Activated CD8-positive, alpha-beta T cell treated with anti-CD3 and anti-CD28 coated beads for 36 hours (primary cell): ENCODE measurements at places on chromosomes 4 and X.

DNA sequence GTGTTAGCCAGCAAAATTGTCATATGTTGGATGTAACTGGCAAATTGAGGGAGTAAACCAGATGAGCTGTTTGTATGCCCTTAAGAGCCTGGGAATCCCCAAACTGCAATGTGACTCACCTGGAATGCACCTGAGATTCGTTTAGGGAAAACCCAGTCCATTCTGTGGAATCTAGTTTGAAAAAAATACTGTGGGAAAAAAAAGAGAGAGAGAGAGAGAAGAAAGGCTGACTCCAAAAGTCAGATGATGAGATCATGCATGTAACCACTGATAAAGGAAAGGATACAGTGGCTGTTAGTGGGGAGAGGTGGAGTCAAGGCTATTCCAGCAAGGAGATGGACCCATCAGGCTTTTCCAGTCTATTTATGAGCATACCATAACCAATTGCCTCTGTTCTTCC, 48.5 kb downstream of the SLC9A7 start:
- DNase-seq, result no peak

GRCh38 chr4:71095545-71095944, 102.1 kb downstream of the DCK start:
- DNase-seq, result no peak

DNA sequence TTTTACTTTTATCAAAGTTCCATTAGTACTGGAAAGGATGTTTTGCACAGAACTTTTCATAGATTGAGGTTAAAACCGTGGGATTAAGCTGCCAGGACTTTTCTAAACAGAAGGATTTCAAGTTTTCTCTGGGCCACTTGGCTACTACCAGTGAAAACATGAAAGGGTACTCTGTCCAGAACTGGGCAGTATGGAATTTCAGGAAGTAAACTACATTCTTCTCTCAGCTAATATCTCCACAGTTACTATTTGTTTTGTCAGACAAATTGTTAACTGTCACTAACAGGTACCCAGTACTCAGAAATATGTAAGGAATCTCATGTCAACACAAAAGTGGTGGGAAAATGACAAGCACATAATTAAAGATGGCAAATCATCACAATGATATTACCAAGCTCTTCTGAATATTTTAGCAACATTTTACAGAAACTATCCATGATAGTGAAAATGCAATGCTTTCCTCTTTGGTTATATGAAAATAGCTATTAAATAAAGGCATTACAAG, 454.4 kb downstream of the C4orf33 start:
- no peak for DNase-seq

DNA sequence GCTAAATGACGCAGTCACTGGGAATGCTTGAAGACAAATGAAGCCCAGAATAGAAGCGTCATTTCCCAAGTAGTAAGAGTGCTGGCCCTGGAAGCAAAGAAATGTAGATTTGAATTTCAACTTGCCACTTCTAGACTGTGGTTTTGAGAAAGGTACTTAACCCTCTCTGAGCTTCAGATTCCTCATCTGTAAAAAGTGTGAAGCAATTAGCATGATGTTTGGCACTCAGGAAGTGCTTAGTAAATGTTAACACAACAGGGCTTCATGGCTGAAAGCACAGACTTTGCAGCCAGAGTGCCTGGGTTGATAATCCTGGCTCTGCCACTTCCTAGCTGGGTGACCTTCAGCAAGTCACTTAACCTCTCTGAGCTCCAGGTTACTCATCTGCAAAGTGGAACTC, 147.4 kb upstream of the RPS6KA3 start:
- DNase-seq, result no peak

GRCh38 chr4:149884046-149884445, 68.4 kb upstream of the IQCM start:
- DNase-seq, result no peak

DNA sequence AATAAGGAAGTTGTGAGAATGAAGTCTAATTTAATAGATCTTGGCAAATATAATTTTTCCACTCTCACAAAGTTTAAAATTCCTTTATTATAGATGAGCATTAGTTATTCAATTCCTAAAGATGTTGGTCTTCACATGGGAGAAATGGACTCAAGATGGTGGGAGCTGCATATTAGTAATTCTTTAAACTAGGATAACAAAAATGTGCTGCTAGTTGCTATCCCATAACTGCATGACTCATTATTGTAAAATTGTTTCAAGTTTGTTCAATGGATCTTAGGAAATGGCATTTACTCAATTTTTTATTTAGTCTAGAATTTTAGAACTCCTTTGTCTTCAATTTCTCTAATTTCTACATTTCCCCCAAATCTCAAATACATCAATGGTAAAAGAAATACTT, 155.8 kb downstream of the ATP10D start:
- no peak for DNase-seq

- DNase-seq, result peak; percentile 58
Observed at GRCh38 chr4:26885912-26886274, 25.3 kb downstream of the STIM2 start.

DNA sequence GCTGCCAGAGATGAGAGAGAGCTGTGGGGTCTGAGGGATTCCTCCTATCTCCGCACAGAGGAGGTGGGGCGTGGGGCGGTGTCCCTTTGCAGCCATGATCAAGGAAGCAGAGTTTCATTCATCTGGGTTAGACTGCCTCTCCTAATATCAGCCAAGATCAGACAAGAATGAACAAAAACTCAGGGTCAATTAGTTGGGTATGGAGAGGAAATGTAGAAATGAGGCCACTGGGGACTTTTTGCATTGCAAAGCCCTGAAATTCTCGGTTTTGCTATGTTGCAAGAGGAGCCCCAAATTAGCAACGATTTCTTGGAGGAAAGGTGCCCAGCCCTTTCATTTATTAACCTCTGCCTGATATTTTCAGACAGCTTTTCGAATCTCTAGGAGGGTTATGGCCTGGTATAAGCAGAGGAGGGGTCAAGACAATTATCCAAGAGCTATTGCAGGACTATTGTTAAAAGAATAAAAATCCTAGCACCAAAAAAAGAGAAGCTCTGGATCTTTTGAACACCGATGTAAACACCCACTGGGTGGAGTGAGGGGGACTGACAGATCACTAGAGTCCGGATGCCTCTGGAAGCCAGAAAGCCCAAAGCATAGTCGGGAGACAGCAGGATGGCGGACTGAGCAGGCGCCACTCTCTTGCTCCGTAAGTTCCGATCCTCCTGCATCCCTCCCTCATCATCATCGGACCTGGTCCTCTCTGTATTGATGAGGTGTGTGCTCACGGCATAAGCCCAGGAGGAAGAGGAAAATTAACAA, 34.4 kb upstream of the ACSL1 start:
- no peak for DNase-seq

- no peak for DNase-seq
Observed at GRCh38 chrX:153802513-153803045, 8.1 kb downstream of the SSR4 start.

DNA sequence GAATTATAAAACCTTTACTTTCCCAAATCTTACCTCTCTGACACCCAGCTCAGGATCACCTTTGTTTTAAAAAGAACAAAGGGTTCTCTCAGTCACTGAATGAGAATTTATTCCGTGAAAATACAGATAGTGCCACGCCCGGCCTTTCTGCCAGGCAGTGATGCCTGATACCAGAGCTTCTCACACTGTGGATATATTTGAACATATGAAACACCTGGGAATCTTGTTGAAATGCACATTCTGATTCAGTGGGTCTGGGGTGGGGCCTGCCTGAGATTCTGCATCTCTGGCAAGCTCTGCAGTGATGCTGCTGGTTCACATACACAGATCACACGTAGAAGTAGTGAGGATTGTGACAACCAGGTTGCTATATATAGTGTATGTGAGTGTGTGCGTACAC, 46.0 kb downstream of the ELOVL6 start:
- DNase-seq, result no peak

DNA sequence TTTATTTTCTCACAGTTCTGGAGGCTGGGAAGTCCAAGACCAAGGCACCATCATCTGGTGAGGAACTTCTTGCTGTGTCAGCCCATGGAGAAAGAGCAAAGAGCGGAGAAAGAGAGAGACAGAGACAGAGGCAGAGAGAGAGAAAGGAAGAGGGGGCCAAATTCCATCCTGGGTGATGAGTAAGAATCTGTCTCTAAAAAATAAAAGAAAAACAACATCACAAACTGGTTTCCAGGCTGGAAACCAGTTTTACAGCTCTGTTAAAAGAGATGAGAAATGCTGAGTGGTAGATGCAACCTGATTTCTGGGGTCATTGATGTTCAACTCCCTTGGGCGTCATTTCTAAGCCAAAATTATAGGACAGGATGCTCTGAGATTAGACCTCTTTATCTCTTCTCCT, 72.9 kb downstream of the SHOX start:
- no peak for DNase-seq

DNA sequence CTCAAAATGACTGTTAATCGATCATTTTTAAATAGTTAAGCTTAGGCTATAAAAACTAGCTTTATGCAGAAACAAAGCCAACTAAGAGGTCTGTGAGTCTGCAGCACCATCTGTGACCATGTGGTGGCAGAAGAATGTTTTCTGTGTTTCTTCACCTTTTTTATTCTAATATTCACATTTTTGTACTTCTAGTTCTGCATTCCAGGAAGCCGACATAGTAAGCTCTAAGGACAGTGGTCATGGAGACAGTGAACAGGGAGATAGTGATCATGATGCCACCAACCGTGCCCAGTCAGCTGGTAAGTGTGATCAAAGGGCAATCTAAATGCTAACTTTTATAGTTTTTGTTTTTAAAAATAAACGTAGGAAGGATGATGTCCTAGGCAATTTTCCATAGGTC, 5.6 kb downstream of the PCDH10 start:
- peak; percentile 4 for DNase-seq

GRCh38 chr4:173091362-173091761, 77.2 kb upstream of the GALNT7 start:
- no peak for DNase-seq

DNA sequence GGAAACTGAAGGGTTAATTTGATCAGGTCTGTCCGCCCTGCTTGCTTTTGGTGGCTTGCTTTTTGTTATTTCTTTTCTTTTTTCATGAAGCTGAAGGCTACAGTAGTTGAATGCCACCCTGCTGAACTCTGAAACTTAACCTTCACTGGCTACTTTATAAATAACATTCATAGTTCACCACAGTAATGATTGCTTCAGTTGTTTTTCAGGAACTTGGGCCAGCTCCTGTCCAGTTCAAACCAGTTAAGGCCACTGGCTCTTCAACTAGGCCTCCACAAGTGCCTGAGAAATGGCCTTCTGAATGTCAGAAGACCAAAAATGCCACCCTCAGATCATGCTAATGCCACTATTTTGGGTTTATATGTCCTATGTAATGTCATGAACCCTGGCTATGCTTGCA, 7.7 kb upstream of the ASB9 start:
- no peak for DNase-seq

DNA sequence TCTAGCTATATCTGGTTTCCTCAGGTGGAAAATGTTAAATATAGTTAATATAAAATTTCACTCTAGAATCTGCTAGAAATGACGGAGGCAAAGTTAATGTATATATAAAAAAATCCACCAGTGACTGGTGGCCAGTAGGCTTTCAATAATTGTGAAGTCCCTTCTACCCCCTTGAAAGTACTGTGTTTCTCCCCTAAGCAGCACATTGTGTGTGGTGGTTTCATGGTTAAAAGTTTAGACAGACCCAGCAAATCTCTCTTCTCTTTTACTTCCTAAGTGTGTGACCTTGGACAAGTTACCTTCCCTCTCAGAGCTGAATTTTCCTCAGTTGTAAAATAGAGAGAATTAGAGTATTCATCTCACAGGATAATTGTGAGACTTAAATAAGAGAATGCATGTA, 600 bp upstream of the HEPH start:
- DNase-seq, result no peak

- DNase-seq, result peak; percentile 5
Observed at GRCh38 chr4:107183155-107183774, 147.2 kb upstream of the DKK2 start.

DNA sequence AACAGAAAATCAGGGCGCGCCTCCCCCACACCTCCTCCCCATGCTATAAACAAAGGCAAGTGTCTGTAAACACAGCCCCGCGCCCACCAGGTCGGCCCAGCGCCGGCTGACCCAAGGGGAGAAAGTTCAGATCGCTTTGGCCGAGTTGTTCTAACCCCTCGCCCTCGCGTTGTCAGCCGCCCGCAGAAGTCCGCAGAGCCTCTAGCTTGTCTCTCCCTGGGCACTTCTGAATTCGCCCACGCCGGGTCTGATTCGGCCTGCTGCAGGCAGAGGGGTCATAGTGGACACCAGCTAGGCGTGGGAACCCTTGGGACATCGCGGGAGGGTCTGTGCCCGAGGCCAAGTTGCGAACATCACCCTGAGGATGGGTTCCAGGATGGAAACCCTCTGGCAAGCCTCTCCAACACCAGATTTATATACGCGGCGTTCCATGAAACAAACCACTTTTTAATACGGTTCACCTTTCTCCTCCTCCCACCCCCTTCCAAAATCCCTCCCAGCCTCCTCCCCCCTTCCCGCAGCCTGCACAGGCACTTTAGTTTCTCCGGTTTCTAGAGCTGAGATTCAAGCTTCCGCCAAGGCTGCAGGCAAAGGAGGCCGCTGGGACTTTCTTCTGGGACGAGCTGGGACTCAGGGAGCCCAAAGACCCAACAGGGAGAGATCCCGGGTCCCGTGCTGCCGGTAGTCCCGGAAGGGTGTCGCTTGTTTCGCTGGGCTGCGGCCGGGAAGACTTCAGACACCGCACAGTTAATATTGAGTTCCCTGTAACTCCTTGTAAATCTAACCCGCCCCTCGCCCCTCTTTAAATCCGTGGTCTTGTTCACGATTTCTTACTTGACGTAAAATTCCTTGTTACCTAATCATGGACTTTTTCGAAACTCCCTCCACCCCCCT, 4.7 kb downstream of the HAND2 start:
- no peak for DNase-seq

DNA sequence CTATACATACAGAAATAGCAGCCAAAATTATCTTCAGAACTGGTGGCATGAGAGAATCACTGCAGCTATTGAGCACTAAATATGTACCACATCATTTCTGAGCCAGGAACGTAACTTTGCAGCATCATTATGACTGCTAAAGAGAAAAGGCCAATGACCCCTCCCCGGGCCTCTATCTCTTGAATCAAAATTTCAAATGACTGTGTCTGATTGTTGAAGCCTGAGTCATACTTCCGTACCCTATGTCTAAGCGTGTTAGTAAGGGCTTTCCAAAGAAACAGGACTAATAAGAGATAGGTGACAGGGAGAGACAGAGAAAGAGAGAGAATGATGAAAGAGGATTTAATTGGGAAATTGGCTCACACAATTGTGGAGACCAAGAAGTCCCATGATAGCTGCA, 445.5 kb upstream of the SPANXN1 start:
- DNase-seq, result no peak

DNA sequence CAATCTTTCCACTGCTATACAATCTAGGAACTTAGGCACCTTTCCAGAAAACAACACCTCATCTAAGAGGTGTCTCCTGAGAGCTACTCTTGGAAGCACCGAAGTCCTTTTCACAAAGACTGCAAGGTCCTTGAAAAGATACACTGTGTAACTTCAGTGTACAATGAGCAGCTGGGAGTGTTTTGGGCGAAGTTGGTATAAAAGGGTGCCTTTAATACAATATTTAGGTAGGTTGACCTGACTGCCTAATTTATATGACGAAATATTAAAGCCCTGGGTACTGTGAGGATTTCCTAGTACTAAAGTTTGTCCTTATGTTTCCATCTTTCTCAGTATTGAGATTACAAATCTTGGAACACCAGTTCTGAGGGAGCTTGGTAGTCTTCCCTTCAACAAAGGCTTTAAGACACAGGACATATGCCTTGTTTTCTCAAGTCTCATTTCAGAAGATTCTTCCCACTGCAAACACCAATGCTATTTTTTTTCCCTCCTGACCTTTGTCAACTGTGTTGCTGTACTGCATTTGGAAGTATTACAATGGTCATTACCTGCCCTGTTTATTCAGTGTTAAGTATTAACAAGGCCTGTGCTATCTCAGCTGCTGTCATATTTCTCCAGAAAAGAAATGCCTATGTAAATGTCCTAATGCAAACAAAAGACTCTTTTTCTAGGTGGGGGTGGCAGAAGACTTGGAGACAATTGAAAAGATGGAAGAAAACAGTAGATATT, 134.2 kb downstream of the MAML3 start:
- DNase-seq, result no peak
